ENCODE measurements at places on chromosomes 2 and 18. TPM values are rescaled to one million over a fixed set of nuclear protein-coding genes. Genes with fewer than 3 reads are reported as not detected.

DNA sequence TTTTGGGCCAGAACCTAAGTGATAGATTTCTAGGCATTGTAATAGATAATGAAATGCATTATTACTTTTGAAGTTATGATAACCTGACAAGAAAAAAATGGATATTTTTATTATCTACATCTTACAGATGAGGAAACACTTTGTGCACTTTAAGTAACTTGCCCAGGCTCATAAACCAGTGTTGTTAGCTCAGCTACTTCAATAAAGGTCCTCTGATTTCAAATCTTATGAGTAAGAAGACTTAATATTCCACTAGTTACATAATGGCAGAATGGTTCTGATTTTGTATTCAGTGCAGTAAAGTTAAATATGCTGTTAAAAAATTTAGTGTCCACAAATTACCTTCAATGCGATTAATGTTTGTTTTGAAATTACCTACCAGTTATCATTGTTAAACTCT, 199.0 kb downstream of the BABAM2 start:
- H3K4me3 ChIP-seq, result no peak overlapping the region
- no peaks in the 10 kb centered on the region for H3K27me3 ChIP-seq
- H3K36me3 ChIP-seq, result no peaks in the 10 kb centered on the region
- H3K27ac ChIP-seq, result no peak overlapping the region

DNA sequence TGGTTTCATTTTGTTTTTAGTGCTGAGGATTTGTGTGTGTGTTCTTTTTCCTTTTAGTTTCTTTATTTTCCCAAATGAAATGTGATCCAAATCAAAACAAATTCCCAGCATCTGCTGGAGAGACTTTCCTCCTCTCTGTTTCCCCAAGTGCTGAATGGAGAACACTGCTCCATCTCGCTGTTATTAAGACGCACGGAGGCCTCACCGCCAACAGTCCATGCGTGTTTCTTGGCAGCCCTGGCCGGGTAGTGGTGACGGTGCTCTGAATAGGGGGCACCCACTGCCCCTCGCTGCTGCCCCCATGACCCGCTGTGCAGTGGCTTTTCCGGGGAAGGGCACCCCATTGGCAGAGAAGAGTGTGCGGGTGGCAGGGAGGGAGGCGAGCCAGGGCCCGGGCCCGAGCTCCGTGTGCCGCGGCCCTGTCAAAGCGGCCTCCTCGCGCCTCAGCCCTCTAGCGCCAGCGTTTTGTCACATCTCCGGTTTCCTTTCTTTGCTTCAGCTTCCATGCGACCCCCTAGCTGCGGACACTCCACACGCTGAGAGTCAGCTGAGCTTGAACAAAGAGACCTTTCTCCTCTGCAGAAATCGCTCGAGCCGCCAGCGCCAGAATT, 473.7 kb upstream of the SALL3 start:
- H3K4me3 ChIP-seq, result no peak overlapping the region
- H3K27ac ChIP-seq, result no peak overlapping the region
- H3K36me3 ChIP-seq, result no peaks in the 10 kb centered on the region
- no peaks in the 10 kb centered on the region for H3K4me1 ChIP-seq
- no peak for DNase-seq

DNA sequence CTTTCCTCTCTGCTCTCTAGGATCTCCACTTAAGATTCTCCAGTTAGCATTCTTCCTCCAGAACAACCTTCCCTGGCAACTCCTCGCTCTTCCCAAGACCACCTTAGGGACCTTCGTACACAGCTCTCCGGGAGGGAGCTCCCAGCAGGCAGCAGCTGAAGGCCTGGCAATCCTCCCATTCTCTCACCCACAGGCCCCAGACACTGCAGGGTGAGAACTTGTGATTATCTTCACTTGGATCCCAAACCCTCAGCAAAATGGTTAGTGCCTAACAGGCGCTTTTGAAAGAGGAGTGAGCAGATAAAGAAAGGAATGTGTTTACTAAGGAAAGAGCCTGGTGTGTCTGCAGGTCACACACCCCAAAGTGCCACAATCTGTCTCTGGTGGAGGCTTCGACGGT, 83.8 kb upstream of the SNTG2 start:
- peaks cover 18% of the 10 kb centered on the region for H3K27me3 ChIP-seq
- no peak overlapping the region for H3K27ac ChIP-seq
- H3K4me1 ChIP-seq, result no peaks in the 10 kb centered on the region
- no peak overlapping the region for H3K4me3 ChIP-seq
- no peaks in the 10 kb centered on the region for H3K36me3 ChIP-seq

GRCh38 chr2:217994776-217995274, 8.0 kb downstream of the TNS1 start:
- H3K27me3 ChIP-seq, result no peaks in the 10 kb centered on the region
- no peaks in the 10 kb centered on the region for H3K36me3 ChIP-seq
- H3K27ac ChIP-seq, result no peak overlapping the region
- H3K4me1 ChIP-seq, result peaks cover 37% of the 10 kb centered on the region
- no peak overlapping the region for H3K4me3 ChIP-seq
- DNase-seq, result no peak

SLC9A4 gene
- total RNA-seq, result not detected

TACR1 gene
- 1.4 TPM for total RNA-seq
